ENCODE measurements at places on chromosomes 16 and 17.

DNA sequence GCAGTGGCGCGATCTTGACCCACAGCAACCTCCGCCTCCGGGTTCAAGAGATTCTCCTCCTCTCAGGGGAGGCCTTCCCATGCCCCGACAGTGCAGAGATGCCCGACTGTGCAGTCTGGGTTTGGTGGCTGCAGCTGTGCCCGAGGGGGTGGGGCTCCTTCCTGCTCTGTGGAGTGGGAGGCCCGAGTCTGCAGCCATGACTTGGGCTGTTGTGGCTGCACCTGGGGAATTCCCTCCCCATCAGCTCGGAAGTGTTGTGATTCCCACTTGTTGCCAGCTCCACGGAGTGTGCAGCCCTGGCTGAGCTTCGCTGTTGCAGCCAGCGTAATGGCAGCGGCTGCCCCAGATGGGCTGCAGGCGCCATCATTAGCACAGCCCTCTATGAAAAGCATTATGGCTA lies 66.4 kb upstream of the SMIM36 start:
- no peak for DNase-seq

GRCh38 chr17:81563861-81564586 lies 11.9 kb upstream of the FAAP100 start:
- DNase-seq, result no peak

- peak; percentile 72 for DNase-seq
Measured at GRCh38 chr17:74961657-74962350, 10.8 kb downstream of the HID1 start.

DNA sequence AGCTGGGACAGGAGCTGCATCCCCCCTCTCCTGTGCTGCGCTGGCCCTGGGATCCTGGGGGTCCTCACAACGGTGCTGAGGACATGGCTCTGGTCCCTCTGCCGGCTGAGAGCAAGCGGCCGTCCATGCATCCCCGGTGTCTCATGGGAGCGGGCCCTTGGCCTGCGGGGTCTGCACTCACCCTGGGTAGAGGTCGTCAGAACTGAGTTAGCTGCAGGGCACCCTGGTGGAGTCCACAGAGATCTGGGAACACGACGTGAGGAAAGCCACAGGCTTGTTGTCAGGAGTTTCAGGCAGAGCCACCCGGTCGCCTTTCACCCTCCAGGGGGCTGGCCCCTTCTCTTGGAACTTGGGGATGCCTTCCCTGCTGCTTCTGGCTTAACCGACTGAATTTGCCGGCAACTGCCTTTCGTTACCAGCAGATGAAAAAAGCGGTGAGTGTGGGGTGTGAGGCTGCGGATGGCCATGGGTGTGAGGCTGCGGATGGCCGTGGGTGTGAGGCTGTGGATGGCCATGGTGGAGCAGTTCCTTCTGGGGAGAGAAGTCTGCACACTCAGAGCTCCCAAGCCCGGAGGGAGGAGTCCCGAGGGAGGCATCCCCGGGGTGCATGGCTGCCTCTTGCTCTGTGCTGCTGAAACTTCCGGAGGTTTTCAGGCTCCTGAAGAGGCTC lies 81.7 kb downstream of the LMF1 start:
- DNase-seq, result no peak

DNA sequence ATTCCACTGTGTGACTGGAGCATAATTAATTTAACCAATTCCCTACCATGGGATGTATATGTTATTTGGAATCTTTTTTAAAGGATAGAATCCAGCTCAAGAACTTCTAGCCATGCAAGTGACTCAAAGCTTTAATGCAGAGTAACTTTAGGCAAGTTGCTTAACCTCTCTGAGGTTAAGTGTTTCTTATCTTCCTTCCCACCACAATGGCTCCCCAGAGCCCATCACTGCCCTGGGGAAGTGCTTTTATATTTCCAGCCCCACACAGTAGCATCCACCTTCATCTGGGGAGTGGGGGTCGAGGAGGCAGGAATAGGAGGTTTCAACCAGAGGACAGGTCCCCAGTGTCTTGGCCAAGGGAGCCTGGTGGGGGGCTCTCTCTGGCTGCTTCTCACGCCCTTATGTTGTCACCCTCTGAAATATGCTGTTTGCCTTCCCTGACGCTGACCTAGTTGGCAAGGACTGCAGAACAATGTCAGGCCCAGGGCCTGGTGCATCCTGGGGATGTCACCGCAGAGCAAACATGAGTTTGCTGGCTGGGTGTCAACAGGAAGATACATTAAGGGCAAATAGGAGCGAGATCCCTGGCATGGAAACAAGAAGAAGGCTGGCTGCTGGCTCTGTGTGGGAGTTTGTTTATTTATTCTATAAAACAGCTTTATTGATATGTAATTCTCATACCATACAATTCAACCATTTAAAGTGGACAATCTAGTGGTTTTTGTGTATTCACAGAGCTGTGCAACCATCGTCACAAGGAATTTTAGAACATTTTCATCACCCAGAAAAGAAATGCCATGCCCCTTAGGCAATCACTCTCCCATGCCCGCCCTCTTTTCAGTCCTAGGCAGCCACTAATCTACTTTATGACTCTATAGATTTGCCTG lies 46.6 kb upstream of the WSB1 start:
- DNase-seq, result peak; percentile 48

DNA sequence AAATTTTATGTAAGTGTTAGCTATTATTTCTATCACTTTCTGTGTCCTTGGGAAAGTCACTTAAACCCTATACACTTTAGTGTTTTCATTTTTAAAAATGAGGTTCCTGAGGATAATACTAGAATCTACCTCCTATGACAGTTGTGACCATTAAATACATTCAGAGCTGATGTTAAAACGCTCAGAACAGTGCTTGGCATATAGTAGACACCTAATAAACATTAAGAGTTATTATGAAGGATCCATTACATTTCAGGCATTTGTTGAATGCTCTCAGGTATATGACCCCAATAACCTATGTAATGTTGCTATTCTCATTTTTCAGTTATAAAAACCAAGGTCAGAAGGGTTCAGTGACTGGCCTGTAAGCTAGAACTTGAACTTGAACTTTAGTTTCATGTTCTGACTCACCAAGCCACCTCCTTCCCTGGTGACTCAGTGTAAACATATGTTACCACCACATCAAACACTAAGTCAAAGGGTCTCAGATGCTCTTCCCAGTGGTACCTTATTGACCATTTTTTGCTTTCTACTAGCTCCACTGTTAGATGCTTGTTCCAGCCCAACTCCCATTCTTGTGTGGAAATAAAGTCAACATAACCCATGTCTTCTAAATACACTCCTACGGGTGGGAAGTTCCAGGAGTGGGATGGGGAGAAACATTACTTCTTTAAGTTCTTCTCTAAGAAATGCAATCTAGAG lies 47.6 kb downstream of the HSD17B2 start:
- no peak for DNase-seq

GRCh38 chr17:43140396-43141332 lies 15.5 kb upstream of the BRCA1 start:
- DNase-seq, result no peak

DNA sequence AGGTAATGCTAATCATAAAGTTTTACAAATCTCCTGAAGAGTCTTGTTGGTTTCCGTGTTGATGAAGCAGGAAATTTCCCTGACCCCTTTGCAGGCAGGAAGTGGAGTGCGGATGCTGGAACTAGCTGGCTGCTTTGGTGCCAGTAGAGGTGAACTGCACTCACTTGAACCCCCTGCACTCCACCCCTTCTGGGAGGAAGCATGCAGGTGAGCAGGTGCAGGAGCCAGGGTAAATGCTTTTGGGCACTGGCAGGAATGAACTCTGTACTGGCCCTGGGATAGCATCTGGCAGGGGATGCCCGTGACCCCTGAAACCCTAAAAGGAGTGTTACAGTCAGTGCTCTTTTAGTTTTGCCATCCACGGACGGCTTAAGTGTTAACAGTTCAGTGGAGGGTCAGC lies 430.4 kb downstream of the WWOX start:
- no peak for DNase-seq

DNA sequence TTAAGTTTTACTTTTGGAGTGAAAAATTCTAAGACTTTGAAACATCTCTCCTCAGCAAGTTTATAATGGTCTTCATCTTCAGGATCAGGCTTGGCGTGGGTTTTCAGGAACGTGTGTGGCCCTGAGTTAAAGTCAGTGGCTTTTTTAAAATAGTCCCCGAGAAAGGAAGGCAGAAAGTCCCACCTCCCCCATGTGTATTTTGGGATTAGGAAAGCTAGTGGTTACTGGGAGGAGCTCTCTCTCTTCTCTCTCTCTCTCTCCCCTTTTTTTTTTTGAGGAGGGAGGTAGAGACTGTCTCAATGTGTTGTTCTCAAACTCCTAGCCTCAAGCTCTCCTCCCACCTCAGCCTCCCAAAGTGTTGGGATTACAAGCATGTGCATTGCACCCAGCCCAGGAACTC lies 213.2 kb downstream of the IRX3 start:
- no peak for DNase-seq

- DNase-seq, result no peak
Measured at GRCh38 chr16:57663436-57663835, 4.7 kb upstream of the ADGRG3 start.

DNA sequence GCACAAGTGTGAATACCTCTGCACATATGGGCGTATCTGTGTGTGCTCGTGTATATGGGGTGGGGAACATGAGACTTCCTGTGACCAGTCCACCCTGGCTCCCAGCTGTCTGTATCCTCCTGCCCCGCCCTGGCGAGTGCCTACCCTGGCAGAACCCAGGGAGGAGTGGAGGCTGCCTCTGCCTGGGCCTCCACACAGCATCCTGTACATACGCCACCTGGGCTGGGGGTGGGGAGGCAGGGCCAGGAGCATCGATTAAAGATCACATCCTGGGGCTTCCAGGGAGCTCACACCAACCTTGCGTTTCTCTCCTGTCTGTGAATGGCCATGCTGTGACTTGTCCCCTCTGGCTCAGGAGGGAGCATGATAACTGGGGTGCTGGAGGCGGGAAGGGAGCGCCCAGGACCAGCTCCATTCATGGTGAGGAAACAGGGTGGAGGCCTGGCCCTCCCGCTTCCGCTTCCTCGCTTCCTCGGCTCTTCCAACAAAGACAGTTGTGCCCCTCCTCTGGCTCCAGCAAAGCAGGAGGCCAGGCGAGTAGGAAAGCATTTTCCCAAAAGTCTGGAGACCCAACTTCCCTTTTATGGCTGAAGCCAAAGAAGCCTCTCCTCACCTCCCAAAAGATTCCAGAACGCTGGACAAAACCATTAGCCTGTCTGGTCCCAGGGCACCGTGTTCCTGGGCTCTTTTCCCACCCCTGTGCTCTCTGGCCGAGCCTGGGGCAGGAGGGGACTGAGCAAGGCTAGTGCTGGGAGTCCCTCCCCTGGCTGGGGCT lies 22.9 kb downstream of the ADAM11 start:
- no peak for DNase-seq

GRCh38 chr17:74777901-74778515 lies 1.9 kb upstream of the NAT9 start:
- DNase-seq, result no peak

- DNase-seq, result no peak
Measured at GRCh38 chr17:69435971-69436696, 21.6 kb downstream of the MAP2K6 start.

- no peak for DNase-seq
Measured at GRCh38 chr17:38600906-38601305, 4.8 kb downstream of the SRCIN1 start.

GRCh38 chr16:87421003-87421912 lies 29.1 kb downstream of the MAP1LC3B start:
- no peak for DNase-seq
